ENCODE measurements at places on chromosomes 3 and 15.

DNA sequence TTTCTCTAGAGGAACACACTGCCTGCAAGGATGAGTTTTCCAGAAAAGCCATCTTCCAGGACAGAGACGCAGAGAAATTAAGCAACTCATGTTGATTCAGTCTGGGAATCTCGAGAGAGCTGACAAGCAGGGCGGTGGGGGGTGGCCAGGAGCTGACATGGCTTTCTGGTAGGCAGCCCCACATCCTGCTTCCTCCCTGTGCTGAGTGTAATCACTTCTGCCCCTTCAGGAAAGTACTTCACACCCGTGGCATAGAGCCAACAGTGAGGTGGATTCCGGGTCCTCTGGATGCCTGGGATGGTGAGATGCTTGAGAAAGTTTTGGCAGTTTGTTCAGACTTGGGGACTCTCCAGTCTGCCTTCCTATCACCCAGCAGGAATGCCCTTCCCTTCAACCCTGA lies 221.1 kb downstream of the SLCO3A1 start:
- DNase-seq = no peak

- no peak for DNase-seq
Measured at GRCh38 chr3:172076212-172076611, 36.8 kb downstream of the FNDC3B start.

DNA sequence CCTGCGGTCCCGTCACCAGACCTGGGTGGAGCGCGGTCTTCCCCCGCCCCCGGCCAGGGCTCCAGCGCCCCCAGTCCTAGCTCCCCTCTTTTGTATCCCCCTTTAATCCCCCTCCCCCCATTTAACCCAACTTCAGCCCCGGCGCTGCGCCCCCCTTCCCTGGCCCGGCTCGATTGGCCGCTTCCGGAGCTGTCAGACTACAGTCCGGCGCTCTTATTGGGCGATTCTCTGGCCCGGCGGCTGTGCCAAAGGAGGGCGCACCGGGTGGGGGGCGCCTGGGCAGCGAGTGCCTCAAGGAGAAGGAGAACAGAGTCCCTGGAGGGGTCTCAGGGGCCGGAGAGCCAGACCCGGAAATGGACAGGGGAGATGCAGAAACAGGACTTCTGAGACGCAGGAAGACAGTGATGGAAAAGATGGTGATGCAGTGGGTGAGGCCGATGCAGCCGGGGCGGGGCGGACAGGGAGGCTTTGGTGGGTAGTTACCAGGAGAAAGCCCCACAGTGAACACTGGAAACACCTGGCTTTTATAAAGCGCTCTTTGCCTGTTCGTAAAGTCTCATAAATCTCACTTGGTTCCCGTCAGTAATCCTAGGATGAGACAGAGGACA lies 1.2 kb upstream of the ADCY5 start:
- DNase-seq = no peak

GRCh38 chr3:185176750-185177359 lies 24.0 kb upstream of the C3orf70 start:
- DNase-seq = no peak

DNA sequence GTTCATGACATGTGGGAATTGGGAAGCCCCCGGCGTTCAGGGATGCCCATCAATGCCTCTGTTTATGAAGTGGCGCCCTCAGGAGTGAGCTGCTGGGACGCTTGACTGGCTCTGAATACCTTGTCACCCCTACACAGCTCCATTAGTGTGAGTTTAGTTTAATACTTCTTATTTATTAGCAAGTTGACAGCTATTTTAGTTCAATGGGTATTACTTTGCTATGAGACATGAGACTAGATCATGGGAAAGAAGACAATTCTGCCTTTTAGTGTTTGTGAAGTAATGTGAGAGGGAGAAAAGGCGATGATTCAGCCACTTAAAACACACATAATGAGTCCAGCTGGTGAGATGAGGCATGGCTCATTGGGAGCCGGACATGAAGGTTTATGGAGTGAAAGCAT lies 678.5 kb downstream of the NR2F2 start:
- DNase-seq = no peak

DNA sequence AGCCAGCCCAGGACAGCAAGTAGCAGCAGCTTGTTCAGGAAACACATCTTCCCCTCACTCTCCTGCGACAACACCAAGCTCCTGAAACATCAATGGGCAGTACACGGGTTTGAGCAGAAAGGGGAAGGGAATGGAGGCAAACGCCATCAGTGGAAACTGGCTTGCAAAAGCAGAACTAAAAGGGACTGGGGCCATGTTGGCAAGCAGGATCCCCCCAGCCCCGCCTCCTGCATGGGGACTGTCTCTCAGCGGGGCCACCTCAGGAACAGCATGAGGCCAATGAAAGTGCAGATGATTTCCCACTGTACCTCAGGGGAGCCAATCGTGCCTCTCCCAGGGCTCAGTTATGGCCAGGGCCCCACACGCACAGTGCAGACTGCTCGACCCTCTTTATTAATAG lies 6.8 kb downstream of the CDAN1 start:
- DNase-seq = no peak

DNA sequence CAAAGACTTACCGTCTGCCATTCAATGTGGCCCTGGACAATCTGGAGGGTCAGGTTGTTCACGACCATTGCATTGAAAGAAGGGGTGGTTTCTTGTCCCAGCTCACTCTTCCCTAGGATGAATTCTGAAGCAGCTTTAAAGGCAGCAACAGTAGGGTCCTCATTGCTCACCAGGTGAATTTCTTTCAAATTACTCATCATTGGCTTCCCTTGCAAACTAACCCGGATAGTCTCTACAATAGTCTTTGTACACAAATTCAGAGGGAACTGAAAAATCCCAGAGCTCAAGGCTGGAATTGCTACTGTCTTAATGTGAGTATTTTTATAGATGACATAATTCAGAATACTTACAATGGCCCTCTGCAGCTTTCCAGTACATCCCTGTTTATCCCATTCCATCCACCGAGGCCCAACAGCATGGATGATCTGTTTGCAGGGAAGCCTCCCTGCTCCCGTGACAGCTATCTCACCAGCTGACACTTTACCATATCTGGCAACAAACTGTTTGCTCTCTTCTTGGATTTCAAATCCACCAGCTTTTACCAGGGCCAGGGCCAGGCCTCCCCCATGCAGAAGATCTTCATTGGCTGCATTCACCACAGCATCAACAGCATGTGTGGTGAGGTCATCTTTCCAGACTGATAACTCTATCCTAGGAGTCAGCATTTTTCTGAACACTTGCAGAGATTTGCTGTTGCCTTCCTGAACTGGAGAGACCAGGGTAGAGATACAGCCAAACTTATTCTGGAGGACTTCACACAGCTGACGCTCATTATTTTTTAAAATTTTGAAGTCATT lies 8.6 kb downstream of the PARP9 start:
- DNase-seq = no peak

DNA sequence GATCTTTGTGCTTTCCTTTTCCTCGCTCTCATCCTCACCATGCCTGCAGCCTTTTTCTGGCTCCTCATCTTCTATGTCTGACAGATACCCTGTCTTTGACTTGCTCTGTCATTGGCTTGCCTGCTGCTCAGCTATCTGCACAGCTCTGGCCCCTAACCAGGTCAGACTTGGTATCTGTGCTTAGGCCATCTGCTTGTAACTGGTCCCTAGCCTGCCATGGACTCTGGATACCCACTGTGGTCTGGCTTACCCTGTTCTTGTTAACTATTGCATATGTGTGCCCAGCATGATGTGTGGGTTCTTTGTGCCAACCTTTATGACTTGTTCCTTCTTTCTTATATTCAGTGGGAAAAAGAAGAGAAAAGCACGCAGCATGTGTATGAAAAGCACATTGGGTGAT lies 109.7 kb upstream of the ROPN1 start:
- no peak for DNase-seq

GRCh38 chr3:100581650-100582049 lies 27.8 kb upstream of the ADGRG7 start:
- DNase-seq = no peak

GRCh38 chr3:69370901-69371301 lies 15.0 kb downstream of the FRMD4B start:
- no peak for DNase-seq

- DNase-seq = no peak
Measured at GRCh38 chr3:186844908-186845307, 2.4 kb downstream of the ADIPOQ start.

- no peak for DNase-seq
Measured at GRCh38 chr15:45801543-45801942, 166.7 kb downstream of the SQOR start.

- no peak for DNase-seq
Measured at GRCh38 chr3:36312351-36312750, 68.0 kb upstream of the STAC start.

GRCh38 chr3:37641556-37641955 lies 220.1 kb upstream of the CTDSPL start:
- DNase-seq = no peak

DNA sequence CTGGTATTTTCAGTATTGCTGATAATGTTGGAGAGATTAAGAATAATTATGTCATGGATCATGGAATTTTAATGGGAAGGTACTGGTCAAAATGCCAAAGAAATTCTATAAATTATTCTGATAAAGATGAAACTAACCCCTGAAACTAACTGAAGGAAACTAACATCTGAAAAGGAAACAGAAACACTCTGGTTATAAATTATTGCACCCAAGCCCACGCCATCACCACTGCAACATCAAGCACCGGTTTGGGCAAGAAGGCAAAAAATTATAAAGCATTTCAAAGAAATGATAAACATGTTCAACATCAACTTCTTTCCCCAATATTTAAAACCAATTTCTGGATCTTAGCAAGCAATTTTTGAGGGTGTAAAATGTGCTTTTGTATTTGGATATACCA lies 372.5 kb downstream of the TBC1D5 start:
- DNase-seq = no peak

DNA sequence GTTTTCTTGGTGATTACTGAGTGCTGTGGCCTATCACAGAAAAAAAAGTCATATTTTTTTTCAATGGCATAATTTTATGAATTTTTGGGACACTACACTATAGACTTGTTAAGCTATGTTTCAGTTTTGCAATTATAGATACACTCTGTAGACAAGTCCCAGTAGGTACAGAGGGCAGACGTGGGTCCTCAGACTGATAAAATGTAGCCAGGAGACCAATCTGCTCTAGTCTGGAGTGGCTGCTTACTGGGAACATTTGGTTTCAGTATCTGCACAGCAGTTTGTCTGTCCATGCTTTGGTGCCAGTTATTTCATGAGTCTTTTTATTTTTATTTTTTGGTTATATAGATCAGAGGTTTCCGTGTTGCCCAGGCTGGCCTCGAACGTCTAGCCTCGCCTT lies 313.4 kb upstream of the LRRFIP2 start:
- DNase-seq = no peak

GRCh38 chr3:174482541-174482940 lies 376.6 kb upstream of the NAALADL2 start:
- no peak for DNase-seq

- no peak for DNase-seq
Measured at GRCh38 chr3:75342425-75342824, 321.7 kb upstream of the FRG2C start.

GRCh38 chr3:114205541-114205940 lies 26.7 kb upstream of the DRD3 start:
- DNase-seq = no peak

DNA sequence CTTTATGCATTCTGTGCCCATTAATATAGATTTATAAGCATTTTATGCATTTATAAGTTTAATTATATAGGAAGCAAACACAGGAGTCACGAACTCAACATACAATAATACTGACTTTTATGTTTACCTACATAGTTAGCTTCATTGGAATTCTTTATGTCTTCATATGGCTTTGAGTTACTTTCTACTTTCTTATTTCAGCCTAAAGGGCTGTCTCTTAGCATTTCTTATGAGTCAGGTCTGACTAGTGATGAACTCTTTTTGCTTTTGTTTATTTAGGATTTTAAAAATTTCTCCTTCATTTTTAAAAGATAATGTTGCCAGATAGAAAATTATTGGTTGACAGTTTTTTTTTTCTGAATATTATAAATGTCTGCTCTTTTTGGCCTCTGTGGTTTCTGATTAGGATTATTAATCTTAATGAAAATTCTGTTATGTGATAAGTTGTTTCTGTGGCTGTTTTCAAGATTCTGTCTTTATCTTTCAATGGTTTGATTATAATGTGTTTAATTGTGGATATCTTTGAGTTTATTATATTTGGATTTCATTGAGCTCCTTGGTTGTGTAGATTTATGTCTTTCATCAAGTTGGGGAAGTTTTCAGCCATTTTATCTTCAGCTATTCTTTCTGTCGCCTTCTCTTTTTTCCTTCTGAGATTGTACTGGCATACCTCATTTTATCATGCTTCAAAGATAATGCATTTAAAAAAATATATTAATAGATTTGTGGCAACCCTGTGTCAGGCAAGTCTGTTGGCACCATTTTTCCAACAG lies 54.3 kb downstream of the ATP2C1 start:
- DNase-seq = no peak

DNA sequence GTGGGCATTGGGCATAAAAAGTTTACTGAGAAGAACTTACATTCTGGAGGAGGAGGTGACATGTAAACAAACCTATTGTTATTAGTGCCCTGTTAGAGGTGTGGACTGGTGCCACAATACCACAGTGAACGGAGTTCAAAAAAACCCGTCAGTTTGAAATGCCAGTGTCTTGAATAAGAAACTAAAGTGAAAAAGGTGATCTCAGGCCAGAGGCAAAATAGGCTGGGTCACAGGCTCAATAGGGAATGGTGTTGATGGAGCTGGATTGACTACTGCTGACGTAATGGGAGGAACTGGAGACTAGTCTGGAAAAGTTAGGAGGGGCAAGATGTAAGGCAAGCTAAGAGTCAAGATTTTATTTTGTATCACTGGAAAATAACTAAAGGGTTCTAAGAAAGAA lies 1.6 kb upstream of the DCBLD2 start:
- no peak for DNase-seq

DNA sequence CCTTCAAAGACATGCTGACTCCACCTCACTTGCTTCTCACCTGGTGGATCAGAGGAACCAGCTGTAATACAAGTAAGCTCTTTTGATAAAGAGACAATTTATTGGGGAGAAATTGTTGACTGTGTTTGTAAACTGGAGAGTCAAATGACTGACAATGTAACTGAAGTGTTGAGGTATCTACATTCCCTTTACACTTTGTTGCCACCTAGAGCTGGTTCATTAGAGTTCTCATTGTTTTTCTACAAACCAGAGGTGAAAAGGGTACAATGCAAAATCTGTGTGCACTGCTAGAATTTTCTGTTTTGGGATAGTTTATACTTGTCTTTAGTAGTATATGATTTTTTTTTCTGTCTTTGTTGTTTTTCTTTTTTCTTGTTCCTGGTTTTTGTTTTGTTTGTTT lies 8.7 kb upstream of the LRRC58 start:
- no peak for DNase-seq

DNA sequence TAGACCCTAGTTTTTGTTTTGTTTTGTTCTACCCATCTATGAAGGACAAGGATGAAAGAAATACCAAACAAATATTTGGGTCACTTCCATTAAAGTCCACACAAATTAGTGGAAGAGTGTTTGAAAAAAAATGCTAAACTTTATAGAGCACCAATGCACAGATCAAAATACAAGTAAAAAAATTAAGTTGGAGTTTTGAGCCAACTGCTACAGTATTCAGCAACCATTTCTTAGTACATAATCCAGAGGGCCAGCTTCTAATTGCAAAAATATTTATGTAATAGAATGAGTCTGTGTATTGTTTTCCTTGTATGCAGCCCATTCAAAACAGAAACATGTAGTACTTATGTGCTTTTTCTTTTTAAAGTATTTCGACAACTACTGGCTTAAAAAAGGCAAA lies 121.1 kb downstream of the CBLB start:
- DNase-seq = peak; percentile 75

Measured in AG09319 (cell line).